ENCODE measurements at places on chromosomes 1 and 21.

DNA sequence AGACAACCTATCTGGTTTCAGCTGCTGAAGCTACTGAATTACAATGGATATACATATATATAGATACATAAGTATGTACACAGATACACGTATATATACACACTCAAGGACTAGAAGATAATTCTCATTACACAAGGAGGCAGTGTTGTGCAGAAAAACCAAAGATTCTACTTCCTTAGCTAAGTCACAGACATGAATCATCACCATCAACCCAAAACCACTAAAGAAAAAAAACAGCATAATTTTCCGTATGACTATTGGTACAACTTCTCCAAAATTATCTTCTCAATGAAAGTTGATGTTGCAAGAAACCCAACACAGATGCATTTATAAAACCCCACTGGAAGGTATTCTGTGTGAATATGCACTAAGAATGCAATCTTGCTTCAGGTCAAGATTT, 36.8 kb upstream of the RPF1 start:
- DNase-seq, result peak; percentile 62

GRCh38 chr1:40301541-40302299, 15.4 kb downstream of the COL9A2 start:
- no peak for DNase-seq

- no peak for DNase-seq
These were observed 42.1 kb upstream of the SAMD13 start for GRCh38 chr1:84259376-84259775.

GRCh38 chr1:23085696-23086095, 66.4 kb downstream of the KDM1A start:
- DNase-seq, result no peak

- no peak for DNase-seq
These were observed 35.0 kb downstream of the OVGP1 start for GRCh38 chr1:111392460-111392945.

DNA sequence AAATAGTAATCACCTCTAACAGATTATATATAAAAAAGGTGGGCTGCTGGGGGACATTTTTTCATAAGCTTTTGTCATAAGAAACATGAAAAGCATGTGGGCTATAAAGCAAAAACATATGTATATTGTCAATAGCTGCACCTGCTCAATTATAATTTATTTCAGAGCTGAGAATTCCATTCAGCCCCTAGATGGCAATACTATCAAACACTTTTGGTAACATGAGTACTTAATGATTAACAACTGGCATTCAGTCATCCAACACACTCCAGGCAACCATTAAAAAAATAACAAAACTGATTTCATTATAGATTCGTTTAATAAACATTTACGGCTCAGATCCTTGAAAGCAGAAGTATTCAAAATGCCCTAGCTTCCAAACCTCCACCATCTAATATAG, 115.1 kb downstream of the KCTD3 start:
- DNase-seq, result peak; percentile 23

Data from RWPE1 (cell line).